Ovary (tissue), 10 donors: ENCODE measurements at places on chromosomes 3 and 15. TPM values are rescaled to one million over a fixed set of nuclear protein-coding genes. Genes with fewer than 3 reads are reported as not detected.

DNA sequence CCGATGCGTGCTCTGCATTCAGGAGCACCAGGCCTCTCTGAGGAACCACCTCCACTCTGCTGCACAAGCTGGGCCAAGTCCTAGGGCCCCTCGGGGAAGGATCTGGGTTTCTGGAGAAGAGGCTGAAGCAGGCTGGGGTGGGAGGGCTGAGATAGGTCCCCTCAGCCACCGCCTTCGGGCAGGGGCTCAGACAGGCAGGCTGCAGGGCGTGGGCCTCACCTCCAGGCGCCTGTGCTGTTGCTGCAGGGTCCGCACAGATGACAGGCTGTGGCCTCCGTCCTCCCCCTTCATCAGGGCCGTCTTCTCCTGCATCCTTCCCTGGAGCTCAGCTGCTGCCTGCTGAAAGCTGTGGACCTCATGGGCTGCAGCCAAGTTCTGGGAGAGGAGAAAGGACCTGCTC is 15.2 kb downstream of the PLA2G4B start:
- no peak for DNase-seq

The CLEC3B gene
- 7.0 TPM for total RNA-seq

DNA sequence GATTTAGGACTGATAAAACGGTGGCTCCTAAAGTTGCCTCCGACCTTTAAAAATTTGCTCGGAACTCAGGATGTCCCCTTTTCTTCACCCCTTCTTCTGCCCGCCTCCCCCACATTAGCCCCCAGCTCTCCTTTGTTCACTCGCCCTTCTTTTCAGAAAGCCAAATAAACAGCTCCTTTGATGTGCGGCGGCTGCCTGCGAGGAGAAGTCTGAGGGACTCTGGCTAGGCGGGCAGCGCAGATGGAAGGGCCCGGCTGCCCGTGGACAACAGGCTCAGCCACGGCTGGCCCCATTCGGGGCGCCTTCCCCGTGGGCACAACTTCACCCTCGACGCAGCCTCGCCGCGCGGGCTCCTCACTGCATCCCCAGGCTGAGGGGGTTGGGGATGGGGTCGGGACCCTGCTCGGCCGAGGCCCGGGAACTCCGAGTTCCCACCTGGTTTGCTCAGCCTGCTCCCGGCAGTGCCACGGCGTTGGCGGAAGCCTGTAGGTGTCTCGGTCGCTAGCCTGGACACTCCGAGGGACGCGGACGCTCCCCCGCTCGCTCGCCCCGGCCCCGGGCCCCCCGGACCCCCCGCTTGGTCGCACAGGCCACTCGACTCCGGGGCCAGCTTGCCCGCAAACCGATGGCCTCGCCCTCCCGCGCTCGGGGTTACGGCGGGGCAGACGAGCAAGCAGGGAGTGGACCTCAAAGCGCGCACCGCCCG is 897 bp upstream of the TLE3 start:
- DNase-seq, result peak; percentile 75

- peak; percentile 44 for DNase-seq
These were observed 10.0 kb upstream of the MBNL1 start for GRCh38 chr3:152258448-152259393.

GRCh38 chr15:61106044-61106834 is 122.9 kb downstream of the RORA start:
- no peak for DNase-seq

- no peak for DNase-seq
These were observed 98.6 kb downstream of the TCF12 start for GRCh38 chr15:57017024-57017423.

DNA sequence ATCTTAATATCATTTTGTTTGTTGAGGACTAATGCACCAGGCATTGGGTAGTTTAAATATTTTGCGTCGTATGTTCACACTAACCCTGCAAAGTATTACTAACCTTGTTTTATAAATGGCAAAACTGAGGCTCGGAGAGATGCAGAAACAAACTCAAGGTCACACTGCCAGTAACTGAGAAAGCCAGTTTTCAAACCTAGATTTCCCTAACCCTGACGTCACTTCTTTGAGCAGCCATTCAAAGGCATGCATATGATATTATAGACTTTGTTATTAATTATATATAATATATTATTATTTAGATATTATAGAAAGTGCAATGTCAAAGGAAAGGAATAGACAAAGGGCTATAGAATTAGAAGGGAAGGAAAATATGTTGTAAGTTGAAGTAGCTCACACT is 167.6 kb upstream of the EOMES start:
- DNase-seq, result no peak

- no peak for DNase-seq
These were observed 4.2 kb downstream of the PLXNA1 start for GRCh38 chr3:126987129-126987528.
